ENCODE measurements at places on chromosomes 7 and 10.

DNA sequence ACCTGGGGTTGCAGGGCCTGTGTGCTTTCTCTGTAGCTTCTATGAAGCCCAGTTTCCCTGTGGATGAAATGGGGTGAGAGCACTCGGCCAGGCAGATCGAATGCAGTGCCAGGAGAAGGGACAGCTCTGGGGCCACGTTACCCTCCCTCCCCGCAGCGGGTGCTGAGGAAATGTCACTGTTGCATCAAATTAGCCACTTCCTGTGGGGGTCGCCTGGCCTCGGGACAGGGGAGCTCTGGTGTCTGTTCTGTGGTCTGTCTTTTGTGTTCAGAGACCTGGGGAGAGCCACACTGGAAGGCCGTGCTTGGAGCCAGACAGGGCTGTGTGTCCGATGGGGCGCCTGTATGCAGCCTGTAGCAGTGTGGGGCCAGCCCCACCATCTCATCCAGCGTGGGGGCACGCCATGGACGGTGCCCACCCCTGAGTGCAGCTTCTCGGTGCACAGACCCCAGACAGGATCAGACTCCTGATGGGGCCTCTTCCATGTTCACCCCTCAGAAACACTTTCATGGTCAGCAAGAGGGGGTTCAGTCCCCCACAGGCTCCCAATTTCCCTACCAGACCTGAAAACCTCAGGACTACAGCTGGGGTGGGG is 13.6 kb downstream of the TTYH3 start:
- DNase-seq, result no peak

GRCh38 chr7:54782829-54783228 is 23.8 kb upstream of the SEC61G start:
- no peak for DNase-seq

- no peak for DNase-seq
Observed at GRCh38 chr7:55150709-55151451, 132.1 kb downstream of the EGFR start.

GRCh38 chr10:113754768-113755167 is 3.3 kb downstream of the PLEKHS1 start:
- DNase-seq, result no peak

DNA sequence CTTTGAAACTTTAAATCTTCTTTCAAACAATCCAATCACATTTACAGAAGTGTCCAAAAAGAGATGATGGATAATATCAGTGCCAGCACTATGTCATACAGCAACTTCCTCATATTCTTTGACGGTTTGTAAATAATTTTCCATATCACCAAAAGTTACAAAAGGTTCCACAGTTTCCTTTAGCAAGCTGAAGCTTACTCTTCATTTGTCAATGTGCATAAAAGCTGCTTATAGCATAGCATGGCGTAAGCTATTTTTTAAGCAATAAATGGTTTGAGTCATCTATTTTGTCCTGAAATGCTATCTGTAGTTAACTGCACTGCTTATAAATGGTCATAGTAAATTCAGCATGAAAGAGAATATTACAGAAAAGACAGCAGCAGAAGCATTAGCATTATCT is 95.1 kb downstream of the ETV1 start:
- no peak for DNase-seq

DNA sequence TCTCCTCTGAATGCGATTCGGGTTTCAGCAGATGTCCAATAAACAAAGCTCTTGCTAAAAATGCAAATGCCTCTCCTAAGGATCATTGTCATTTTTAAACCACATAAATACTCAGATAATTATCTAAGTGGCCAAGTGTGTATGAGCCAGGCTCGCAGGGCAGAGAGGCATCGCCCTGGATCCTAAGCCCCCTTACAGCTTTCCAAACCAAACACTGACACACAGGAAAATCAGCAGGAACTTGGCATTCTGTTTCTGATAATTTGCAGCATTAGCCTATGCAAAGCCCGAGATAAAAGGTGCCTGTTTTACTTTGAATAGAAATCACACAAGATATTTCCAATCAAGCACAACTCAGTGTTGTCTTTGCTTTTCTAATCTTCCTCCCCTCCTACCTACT is 134.4 kb downstream of the ABCA13 start:
- DNase-seq, result no peak

- no peak for DNase-seq
Observed at GRCh38 chr10:46231087-46231486, 55.7 kb upstream of the ANTXRL start.

- DNase-seq, result no peak
Observed at GRCh38 chr10:64288404-64288803, 767.2 kb downstream of the REEP3 start.

DNA sequence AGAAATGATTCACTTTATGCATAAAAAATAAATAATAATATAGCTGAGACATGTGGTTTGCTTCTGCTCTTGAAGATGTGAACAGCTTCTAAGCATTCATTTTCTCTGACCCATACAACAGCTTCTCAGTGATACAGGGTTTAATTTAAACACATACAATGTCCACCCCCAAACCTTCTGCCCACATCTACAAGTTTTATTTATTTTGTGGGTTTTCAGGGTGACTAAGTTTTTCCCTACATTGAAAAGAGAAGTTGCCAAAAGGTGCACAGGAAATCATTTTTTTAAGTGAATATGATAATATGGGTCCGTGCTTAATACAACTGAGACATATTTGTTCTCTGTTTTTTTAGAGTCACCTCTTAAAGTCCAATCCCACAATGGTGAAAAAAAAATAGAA is 17.2 kb downstream of the INHBA start:
- DNase-seq, result no peak

- DNase-seq, result no peak
Observed at GRCh38 chr10:78746155-78746763, 322.5 kb upstream of the ZMIZ1 start.

Data from activated CD4-positive, CD25-positive, alpha-beta regulatory T cell treated with anti-CD3 and anti-CD28 coated beads, Interleukin-2, amount 50 U/mL, for 16 hours (primary cell).